ENCODE measurements at places on chromosomes 3 and 15.
A peak's percentile ranks its signal among the peaks of the same experiment; 100 is the strongest.

- no peak for DNase-seq
Measured at GRCh38 chr15:83123529-83123928, 16.1 kb downstream of the TM6SF1 start.

GRCh38 chr3:29758434-29759322 lies 477.8 kb downstream of the RBMS3 start:
- DNase-seq: peak; percentile 3

GRCh38 chr3:17707813-17708543 lies 34.5 kb downstream of the TBC1D5 start:
- DNase-seq: no peak

- DNase-seq: peak; percentile 21
Measured at GRCh38 chr3:52004163-52004787, 8.6 kb upstream of the RPL29 start.

DNA sequence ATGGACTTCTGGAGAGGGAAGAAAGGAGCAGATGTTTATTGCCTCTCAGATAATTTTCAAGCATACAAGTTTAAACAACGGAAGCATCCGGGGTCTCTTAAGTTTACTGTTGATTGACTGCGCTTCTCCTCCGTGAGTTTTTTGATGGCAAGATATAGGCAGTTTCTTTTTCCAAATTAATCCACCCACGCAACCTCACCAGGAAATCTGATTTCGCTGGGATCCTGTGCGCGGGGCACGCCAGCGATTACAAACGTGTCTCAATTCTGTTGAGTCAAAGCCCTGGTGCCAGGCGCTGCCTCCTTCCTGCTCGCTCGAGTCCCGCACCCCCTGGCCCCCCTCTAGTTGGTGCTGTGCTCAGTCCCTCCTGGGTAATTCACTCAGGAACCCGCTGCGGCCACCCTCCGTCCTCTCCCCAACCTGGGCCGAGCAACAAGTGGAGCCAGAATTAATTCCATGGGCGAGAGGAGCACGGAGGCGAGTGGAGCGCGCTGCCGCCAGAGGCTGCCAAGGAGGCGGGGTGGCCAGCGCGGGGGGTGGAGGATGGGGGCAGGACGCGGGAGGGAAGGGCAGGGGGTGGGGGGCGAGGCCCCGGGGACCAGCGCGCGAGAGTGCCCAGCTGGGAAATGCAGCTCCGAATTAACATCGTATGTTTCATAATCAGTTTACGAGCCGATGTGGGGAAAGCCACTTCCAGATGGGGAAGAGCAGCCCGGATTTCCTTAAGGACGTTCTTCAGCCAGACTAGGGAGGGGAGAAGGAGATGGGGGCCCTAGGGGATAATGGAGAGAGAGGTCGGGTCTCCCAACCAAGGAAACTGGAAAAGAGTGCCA lies 6.0 kb downstream of the WNT5A start:
- no peak for DNase-seq

DNA sequence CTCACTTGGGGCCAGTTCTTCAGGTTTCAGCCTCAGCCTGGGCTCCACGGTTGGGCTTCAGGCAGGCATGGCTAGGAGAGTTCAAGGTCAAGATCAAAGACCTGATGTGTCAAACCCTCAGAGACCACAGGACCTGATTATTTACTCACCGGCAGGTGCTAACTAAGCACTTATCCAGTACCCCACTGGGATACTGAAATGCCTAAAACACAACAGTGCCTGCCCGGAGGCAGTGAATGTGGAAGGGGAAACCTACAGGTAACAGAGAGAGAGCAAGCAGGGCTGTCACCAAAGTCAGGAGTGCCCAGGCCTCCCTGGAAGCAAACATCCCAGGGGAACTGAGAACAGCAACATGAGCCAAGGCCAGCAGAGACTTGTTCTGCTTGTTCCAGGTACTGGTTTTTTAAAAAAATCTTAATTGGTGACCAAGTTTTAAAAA lies 6.7 kb downstream of the IDH2 start:
- DNase-seq: peak; percentile 8

- no peak for DNase-seq
Measured at GRCh38 chr3:60801307-60801706, 449.9 kb downstream of the FHIT start.

DNA sequence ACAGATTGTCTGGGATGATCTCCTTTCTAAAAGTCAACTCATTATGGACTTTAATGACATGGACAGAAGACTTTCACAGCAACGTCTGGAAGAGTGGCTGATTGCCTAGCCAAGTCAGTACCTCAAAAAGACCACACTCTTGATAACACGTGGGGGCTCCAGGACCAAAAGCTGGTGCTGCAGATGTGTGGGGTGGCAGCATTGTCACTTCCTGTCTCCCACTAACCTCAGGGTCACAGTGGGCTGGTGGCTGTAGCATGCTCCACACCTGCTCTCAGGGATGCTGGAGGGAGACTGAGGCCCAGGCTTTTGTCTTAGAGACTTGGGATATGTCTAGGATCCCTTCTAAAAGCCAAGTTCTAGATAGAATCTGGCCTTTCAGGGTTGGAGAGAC lies 118.1 kb downstream of the APBA2 start:
- no peak for DNase-seq

- DNase-seq: no peak
Measured at GRCh38 chr3:186663361-186664118, 2.3 kb upstream of the HRG start.

DNA sequence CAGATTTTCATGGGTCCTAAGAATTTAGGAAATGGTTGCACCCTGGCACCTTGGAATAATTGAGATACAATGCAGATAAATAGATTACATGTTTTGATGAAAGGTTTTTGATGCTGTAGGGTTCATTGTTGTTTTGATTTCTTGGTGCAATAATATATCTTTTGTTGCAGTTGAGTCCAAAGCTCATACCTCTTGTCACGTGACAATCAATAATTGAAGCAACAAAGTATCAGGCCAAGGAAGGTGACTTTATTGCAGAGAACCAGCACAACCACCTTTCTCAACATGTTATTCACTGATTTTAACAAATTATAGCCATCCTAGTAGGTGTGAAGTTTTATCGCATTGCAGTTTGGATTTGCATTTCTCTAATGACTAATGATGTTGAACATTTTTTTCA lies 285.5 kb upstream of the SLCO3A1 start:
- DNase-seq: no peak

DNA sequence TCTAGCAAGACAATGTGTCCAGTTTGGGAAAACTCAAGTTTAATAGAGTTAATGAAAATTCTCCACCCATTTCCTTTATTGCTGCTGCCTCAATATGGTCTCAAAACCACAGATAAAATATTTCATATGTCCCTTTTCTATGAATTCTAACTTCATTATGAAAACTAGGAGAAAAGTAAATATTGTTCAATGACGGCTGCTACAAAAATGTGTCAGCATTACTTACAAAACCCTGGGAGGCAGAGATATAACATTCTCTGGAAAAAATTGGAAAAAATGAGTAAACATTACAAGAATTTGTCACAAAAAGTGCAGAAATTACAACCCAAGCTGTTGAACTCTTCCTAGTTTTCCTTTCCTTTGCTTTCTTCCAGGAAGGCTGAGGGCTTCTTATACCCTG lies 22.2 kb upstream of the FBN1 start:
- no peak for DNase-seq

DNA sequence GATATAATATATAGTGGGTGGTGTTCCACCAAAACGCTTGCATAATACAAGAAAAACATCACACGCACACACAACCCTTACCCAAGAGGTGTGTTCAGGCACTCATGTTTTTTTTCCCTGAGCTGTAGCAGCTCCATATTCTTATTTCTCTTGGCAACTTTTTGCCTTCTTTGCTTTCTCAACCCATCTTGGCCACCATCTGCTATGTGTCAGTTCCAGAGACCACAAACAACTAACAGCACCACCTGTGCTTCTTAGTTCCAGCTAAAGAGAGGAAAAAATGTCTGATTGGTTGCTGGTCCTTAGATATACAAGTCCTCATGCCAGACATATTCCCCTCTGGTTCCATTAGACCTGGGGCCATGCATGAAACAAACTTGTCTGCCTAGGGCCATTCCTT lies 11.9 kb downstream of the ACTC1 start:
- no peak for DNase-seq

GRCh38 chr3:158483701-158484235 lies 87.2 kb upstream of the MLF1 start:
- no peak for DNase-seq

DNA sequence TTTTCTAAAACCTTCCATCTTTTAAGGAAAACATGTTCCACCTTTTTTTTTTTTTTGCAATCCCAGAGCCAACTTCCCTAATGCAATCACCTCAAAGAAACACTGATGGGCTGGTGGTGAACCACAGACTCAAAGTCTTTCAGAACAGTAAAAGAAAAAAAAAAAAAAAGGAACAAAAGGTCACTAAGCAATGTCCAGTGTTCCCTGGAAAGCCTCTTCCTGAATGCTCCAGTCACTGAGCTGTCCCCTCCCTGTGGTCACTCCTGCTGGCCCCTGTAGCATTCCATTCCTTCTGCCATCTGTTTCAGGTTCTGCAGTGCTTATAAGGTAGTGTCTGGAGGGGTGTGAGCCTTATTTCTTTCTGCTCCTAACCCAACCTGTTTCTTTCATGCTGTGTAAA lies 53.3 kb downstream of the AAGAB start:
- no peak for DNase-seq

- DNase-seq: no peak
Measured at GRCh38 chr3:169085827-169086226, 577.7 kb downstream of the MECOM start.

DNA sequence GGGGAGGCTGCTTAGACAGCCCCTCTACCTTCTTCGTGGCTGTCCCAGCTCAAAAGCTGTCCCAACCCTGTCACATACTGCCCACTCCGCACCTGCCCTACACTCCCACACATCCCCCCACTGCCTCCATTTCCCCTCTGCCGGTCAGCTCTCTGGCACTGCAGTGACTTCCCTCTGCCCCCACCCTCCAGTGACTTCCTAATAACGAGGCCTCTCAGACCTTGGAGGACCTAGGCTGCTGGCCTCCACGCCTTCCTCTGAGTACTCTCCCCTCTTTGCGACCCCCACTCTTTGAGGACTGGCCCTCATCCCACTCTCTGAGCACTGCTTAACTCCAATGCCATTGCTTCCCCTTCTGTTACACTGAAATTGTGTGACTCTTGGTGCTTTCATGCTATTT lies 45.3 kb downstream of the KY start:
- DNase-seq: no peak

DNA sequence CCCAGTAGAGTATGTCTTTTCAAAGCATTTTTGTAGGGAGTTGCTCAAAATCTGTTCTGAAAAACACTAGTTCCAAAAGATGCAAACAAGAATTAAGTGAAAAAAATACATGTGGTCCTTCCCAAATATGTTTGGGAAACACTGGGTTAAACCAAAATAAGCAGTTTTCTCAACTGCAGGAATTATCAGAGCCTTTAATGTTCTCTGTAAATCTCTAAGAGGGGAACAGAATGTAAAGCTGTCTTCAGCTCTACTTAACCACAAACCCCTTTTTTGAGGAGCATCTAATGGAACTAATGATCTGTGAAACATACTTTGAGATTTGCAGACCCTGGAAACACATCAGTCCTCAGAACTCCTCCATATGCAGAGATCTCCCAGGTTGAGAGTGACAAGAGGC lies 9.9 kb downstream of the AQP9 start:
- DNase-seq: no peak

- no peak for DNase-seq
Measured at GRCh38 chr15:76377751-76378150, 41.2 kb downstream of the ISL2 start.

DNA sequence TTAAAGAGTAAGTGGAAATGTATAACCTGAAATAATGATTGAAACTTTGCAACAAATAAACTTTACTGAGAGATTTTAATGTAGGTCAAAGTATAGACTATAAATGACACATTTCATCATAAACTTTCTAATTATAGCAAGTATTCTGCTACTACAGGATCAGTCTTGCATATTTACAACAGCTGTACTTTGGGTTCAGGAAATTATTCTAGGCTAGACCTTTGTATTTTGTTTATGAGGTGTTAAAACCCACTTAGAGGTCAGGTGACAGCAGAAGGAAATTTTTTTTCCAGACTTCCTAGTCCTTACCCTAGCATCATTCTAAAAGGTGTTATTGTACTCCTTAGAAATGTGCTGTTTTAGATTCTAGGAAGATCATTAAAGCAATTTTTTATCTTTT lies 2.3 kb downstream of the RNF7 start:
- DNase-seq: no peak

DNA sequence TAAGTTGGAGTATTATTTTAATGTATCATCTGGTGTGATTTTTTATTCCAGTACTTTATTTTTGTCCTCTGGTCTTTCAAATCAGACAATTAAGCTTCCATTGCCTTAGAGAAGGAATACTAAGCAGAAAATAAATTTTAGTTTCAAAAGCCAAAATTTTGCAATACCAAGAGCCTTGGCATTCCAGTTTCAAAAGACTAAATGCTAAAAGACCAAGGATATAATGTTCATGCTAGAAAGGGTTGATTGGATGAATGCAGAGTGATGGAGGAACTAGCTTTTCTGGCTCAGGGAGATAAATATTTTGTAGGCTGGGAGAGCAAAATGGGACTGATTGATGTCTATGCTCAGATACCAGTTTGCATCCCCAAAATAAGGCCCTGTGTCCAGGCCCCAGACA lies 6.2 kb downstream of the CD200 start:
- DNase-seq: no peak

GRCh38 chr15:72318408-72318942 lies 1.5 kb downstream of the CELF6 start:
- no peak for DNase-seq

DNA sequence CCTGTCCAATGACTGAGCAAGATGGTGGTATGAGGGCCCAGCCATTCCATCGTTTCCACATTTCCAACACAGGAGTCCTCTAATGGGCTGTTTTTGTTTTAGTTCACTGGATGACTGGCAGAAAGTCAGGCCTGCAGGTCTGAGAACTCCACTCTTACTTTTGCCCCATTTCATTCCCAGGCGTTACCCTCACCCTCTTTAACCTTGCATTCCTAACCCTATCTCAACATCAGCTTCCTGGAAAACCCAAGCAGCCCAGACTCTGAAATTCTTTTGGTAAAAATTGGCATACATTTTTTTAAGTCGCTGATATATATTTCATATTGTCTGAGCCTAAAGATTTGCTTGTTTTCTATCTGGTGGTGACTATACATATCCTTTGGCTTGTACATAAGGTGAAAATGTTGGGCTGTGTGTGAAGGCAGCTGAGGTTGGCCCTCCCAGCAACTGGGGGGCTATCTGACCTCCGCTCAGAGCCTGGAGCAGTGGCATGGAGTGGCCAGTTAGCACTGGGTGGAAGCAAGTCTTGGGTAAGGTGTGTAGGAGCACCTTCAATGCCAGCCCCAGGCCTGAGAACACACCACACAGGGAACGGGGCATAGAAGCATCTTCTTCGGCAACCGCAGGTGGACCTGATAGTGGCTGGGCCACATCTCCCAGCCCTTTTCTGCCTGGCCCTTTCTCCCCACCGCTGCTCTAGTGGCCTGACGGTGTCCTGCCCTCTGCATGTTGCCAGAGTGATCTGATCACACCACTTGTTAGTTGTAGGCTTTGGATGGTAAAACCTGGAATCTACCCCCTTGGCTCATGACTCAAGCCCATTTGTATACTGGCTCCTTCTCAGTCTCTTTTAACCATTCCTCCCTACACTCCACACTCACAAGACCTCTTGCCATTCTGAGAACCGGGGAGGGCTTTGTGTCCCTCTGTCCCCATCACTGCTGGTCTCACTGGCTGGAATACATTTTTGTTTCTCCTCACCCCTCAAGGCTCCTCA lies 50.0 kb downstream of the AMOTL2 start:
- no peak for DNase-seq
